Testis (tissue), 5 donors: ENCODE measurements at places on chromosomes 1 and 21. TPM values are rescaled to one million over a fixed set of nuclear protein-coding genes. Genes with fewer than 3 reads are reported as not detected.

The PGM1 gene
- polyA plus RNA-seq, result 27.5 TPM

The TSSK3 gene
- polyA plus RNA-seq, result 55.6 TPM

The SH2D1B gene
- polyA plus RNA-seq, result 0.59 TPM

GRCh38 chr1:208181364-208181763 is 62.8 kb downstream of the PLXNA2 start:
- no peak for DNase-seq

DNA sequence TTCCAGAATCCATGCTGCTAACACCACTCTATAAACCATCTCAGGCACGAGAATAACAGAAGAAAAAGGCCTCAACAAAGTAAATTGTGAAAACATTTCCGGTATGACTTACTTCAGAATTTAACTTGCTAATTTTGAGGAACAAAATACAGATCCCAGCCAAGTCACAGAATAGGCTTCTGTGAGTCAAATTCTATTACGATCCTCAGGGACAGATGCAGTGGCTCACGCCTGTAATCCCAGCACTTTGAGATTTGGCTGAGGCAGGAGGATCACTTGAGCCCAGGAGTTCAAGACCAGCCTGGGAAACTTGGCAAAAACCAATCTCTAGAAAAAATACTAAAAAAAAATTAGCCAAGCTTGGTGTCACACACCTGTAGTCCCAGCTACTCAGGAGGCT is 8.8 kb upstream of the CCDC27 start:
- DNase-seq, result no peak

- no peak for DNase-seq
Measured at GRCh38 chr21:35222021-35222420, 172.9 kb upstream of the RUNX1 start.

The TSPAN2 gene
- polyA plus RNA-seq, result 6.0 TPM

- peak; percentile 43 for DNase-seq
Measured at GRCh38 chr1:224433701-224434672, 610 bp downstream of the WDR26 start.

DNA sequence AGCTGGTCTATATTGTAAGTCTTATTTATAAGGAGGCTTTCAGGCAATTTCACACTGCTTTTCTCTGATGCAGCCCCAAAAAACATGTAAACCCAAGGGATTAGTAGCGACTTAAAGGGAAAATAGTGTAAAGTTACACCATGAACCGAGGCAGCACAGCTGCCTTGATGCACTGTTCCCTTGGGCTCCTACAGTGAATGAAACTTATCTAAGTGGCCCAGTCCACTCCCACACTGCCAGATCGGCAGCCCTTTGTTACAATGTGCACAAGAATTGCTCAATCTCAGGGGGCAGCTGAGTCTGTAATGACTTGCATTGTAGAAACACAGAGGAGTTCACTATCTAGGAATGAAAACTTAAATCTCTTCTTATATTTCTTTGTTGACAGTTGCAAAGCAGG is 120.8 kb upstream of the ADGRL2 start:
- DNase-seq, result peak; percentile 89

The CYP4A22 gene
- polyA plus RNA-seq, result 0.22 TPM

The C1orf50 gene
- 21.8 TPM for polyA plus RNA-seq

The RGS13 gene
- not detected for polyA plus RNA-seq

- no peak for DNase-seq
Measured at GRCh38 chr1:219576931-219577730, 35.8 kb downstream of the ZC3H11B start.

- DNase-seq, result no peak
Measured at GRCh38 chr1:15953791-15954241, 22.1 kb downstream of the ZBTB17 start.

DNA sequence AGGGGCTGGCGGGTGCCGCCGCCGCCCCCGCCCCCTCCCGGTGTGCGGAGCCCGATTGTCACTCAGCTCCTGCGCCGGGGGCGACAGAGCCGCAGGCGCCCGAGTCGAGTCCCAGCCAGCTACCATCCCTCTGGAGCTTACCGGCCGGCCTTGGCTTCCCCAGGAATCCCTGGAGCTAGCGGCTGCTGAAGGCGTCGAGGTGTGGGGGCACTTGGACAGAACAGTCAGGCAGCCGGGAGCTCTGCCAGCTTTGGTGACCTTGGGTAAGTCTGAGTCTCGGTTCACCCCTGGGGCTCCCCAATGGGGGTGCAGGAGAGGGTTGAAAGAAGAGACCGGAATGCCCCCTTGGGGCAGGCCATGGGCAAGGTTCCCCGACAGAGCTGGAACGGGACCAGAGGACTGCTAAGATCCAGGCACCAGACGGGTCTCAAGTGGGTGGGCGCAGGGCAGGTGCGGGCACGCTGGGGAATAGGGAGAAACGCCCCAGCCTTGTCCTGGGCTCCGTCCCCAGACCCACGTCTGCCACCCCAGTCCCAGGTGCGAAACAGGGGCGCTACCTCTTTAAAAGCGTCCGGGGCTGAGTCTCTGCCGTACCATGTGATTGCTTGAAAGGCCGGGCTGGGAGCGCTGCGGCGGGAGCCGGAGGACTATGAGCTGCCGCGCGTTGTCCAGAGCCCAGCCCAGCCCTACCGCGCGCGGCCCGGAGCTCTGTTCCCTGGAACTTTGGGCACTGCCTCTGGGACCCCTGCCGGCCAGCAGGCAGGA is at the start of gene ADORA1:
Gene ADORA1 (plus strand): TSS at position 61 of the 765 bp plus-strand sequence. CDS start 1,116 bp downstream, outside the sequence.
- peak; percentile 91 for DNase-seq

- DNase-seq, result no peak
Measured at GRCh38 chr1:181583598-181583997, 100.3 kb downstream of the CACNA1E start.

The LYSMD1 gene
- polyA plus RNA-seq, result 9.5 TPM

The SOX13 gene
- polyA plus RNA-seq, result 17.8 TPM

The VCAM1 gene
- 11.7 TPM for polyA plus RNA-seq

DNA sequence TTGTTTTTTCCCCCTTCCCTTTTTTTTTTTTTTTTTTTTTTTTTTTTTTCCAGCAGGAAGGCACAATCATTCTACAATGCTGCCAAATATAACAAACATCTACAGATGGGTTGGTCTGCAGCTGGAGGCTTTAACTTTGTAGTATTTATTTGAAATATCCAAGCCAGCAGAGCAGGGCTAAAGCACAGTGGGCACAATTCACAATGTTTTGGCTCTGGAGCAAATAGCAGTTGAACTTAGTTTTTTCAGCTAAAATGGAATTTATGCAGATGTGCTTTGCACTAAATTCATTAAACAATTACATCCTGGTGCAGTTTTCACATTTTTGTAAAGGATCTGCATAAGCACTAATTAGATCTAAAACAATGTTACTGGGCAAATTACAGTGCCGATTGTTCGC is 39.8 kb upstream of the ZBTB18 start:
- no peak for DNase-seq

DNA sequence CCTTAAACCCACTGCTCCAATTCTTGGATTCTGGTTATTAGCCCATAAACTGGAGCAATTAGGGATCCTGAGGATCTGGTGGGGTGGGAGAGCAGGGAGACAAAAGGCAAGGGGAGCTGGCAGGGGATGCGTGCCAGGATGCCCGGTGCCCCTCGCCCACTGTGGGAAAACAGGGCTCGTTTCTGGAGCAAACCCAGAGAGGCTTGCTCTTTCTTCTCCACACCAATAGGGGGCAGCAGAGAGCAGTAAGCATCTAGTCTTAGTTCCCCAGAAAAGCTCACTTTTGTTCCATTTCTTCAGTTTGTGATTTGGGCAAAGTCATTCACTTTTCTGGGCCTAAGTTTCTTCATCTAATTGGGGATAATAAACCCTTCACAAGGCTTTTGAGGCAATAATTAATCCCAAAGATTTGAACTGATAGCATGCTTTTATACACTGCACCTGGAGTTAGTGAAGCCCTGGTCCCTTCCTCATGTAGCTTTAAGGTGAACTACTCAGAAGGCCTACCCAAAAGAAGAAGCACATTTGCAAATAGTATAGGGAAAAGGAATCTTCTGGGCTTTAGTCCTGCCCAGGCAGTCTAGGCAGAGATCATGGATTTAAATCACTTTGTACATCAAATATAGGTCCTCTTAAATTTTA is 160.6 kb upstream of the USP24 start:
- peak; percentile 59 for DNase-seq

DNA sequence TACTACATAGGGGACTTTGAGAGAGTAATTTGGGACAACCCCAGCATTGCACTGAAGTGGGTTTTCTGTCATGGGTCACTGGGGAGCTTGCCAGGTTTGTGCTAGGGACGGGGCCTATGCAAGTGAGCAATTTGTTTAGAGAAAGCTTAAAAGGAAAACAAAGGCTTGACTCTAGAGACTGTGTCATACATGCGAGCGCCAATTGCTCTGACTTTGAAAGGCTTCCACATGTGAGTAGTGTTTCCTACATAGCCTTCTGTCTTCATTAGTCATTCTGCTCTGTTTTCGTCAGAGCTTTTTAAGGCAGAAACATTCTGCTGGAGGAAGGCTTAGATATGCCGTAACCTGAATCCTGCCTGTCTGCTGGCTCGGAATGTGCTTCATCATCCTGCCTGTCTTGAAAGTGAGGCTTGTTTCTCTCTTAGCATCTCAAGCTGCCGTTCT is 28.4 kb downstream of the TRIM45 start:
- DNase-seq, result no peak

GRCh38 chr21:45040157-45040711 is 34.1 kb upstream of the ADARB1 start:
- no peak for DNase-seq
